ENCODE measurements at places on chromosomes 7 and 10.

GRCh38 chr10:131264110-131264788 lies 47.3 kb downstream of the TCERG1L start:
- DNase-seq: no peak

- no peak for DNase-seq
Measured at GRCh38 chr10:86700851-86701617, 32.7 kb downstream of the LDB3 start.

- DNase-seq: no peak
Measured at GRCh38 chr7:80775482-80775881, 137.0 kb downstream of the CD36 start.

DNA sequence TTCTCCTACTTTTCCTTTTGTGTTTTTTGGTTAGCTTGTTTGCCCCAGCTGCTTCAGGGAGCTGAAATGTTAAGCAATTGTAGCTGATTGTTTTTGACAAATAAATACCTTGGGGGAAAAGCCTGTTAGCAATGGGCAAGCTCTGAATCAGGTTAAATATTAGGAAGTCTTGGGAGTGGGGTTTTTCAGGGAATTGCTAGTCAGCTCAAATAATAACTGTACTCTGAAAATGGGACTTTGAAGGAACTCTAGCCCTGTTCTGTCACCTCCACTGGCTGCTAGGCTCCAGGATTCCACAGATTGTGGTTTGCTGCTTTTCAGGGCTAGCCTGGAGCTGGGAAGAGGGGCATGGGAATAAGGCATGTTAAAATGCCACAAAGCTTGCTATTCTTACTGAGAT lies 39.5 kb downstream of the ADK start:
- no peak for DNase-seq

GRCh38 chr7:18866359-18867036 lies 250.9 kb downstream of the TWIST1 start:
- DNase-seq: no peak

DNA sequence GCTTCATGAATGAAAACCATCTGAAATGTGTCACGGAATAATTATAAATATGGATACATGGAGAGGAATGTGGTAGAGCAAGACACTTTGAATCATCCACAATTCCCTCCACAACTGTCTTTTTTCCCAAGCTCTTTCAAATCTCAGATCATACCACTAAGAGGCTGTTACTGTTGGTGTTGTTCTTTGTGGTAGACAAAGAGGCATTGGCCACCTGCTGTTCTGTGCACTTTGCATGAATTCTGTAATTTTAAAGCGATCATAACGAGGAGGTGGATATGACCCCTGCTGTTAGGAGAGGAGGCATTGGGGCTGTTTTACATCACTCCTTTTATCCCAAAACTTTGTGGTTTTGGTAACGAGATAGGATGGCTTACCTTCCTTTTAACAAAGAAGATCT lies 141.2 kb upstream of the KLF6 start:
- DNase-seq: no peak

DNA sequence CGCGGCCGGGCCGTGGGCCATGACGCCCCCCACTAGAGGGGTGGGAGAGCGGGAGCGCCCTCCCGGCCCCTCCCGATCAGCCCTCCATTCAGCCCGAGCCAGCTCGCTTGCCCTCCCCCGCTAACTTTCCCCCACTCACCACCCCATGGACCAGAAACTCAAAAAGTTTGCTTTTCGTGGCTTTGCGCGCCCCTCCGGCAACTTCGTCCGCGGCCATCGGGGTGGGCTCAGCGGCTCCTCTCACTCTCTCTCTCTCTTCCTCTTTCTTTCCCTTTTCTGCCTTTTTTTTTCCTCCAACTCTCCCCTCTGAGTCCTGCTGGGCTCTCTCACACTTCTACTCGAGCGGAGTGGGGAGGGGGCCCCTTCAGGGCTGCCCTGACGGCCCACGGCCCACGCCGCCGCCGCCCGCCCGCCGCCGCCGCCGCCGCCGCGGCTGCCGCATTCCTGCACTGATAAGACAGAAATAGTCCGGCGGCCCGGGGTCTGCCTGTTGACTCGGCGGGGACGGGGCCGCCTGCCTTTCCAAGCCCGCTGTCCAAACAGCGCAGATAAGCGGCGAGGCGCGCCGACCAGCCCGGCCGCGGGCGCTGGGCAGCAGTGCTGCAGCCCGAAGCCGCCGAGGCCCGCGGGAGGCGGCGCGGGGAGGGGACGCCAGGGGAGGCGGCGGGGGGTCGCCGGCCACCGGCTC lies at the start of gene SMARCD3:
SMARCD3 (minus strand) TSS at position 349 of the 688 bp plus-strand sequence; CDS start at position 217, 132 bp downstream.
- no peak for DNase-seq

DNA sequence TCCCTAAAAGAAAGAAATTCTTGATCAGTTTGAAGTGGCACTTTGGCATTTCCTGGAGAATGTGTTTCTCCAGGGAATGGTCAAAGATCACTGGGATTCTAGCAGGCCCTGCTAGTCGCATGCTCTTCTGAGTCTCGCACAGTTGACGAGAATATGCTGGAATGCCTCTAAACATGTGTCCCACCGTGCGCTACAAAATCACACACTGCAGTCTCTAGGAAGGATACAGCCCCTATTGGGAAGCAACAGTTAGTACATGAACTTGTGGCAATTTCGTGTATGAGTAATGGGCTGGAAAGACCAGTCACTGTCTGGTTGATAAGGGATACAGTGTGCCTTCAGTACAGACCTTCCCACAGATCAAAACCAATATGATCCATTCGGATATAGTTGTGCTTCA lies 257.9 kb downstream of the PRPF18 start:
- no peak for DNase-seq

GRCh38 chr7:18352339-18353255 lies 143.0 kb upstream of the HDAC9 start:
- DNase-seq: no peak

- no peak for DNase-seq
Measured at GRCh38 chr7:16934722-16935340, 53.0 kb upstream of the AGR3 start.
